ENCODE measurements at places on chromosomes 16 and 17.

GRCh38 chr17:19905502-19905901 is 37.8 kb upstream of the ULK2 start:
- no peak for DNase-seq

DNA sequence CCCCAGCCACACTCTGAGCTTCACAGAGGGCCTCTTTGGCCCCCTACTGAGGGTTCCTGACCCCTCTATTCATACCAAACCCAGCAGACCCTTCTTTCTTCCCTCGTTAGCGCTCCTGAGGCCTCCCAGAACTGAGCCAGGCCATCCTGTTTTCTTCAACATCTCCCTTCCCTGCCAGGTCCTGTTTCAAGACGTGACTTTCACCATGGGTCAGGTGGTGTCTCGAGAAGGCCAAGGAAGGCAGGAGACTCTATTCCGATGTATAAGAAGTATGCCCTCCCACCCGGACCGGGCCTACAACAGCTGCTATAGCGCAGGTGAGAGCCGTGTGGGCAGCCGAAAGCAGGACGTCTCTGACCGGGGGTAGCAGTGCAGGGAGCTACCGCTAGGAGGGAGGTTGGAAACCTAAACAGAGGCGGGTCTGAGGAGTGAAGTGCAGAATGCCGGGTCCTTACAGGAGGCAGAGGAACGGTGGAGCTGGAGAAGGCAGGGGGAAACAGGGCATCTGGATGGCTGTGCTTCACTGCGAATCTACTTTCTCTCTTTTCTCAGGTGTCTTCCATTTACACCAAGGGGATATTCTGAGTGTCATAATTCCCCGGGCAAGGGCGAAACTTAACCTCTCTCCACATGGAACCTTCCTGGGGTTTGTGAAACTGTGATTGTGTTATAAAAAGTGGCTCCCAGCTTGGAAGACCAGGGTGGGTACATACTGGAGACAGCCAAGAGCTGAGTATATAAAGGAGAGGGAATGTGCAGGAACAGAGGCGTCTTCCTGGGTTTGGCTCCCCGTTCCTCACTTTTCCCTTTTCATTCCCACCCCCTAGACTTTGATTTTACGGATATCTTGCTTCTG is 1.3 kb upstream of the SENP3 start:
- peak; percentile 44 for DNase-seq

- no peak for DNase-seq
Observed at GRCh38 chr16:84370723-84371552, 2.6 kb downstream of the ATP2C2 start.

- no peak for DNase-seq
Observed at GRCh38 chr16:65077181-65077580, 44.7 kb downstream of the CDH11 start.

- DNase-seq: no peak
Observed at GRCh38 chr16:52203096-52203495, 343.8 kb downstream of the TOX3 start.

- DNase-seq: no peak
Observed at GRCh38 chr17:66301367-66301863, 998 bp upstream of the PRKCA start.

DNA sequence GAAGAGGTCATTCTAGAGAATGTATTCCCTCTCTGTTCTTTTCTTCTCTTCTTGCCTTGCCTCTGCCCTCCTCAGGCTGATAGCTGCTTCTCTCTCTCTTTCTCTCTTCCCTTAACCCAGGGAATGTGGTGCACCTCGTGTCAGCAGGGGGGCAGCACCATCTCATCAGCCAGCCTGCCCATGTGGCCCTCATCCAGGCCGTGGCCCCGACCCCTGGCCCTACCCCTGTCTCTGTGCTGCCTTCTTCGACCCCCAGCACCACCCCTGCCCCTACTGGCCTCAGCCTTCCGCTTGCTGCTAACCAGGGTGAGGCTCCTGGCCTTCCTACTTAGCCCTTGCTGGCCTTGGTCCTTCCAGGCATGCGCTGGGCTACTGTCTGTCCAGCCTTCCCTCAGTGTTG is 23.5 kb downstream of the SRCAP start:
- DNase-seq: no peak

GRCh38 chr16:6125483-6126259 is 1028.1 kb upstream of the EEF2KMT start:
- DNase-seq: no peak

- no peak for DNase-seq
Observed at GRCh38 chr17:48002916-48003416, 32.1 kb downstream of the CDK5RAP3 start.

DNA sequence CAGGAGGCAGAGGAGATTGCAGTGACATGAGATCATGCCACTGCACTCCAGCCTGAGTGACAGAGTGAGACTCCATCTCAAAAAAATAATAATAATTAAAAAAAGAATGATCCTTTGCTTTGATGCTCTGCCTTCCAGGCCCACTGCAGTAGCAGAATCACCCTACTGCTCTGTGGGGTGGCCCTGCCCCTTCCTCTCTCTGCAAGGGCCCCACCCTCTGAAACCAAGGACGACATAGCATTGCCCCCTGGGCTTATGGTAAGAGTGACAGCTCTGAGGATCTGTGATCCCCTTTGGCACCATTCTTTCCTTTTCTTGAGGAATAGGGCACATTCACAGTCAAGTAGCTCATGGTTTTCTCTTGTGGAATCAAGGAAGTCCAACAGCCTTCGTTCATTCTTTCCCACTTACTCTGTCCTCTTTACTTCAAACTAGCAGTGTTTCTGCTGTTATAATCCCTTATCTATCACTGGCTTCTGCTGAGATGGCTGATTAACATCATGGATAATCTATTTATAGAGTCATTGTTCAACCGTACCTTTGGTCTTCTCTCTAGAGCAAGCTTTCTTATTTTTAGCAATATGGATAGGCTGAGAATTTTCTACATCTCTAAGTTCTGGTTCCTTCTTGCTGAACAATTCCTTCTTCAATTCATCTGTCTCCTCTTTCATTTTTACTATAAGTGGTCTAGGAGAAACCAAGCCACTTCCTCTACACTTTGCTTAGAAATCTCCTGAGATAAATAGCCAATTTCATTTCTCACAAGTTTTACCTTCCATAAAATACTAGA is 14.1 kb downstream of the RAD51C start:
- DNase-seq: no peak

DNA sequence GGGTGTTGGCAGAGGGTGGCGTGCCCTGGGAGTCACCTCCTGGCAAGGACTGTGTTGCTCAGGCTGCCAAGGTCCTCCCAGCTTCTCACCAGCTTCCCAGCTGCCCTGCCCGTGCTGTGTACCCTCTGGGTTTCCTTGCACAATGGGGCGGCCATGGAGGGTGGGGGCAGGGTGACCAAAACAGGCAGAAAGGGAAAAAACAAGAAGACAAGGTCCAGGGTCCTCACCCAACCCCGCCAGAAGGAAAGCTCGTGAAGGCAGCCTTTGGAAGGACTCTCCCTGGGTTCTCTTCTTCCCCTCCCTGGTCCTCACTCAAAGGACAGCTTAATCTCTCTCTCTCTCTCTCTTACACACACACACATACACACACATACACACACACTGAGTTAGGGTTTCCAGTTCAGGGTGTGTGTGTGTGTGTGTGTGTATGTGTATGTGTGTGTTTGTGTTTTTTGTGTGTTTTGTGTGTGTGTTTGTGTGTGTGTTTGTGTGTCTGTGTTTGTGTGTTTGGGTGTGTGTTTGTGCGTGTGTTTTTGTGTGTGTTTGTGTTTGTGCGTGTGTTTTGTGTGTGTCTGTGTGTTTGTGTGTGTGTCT is 2.0 kb downstream of the SLC13A5 start:
- no peak for DNase-seq

- no peak for DNase-seq
Observed at GRCh38 chr17:49952912-49953497, 16.0 kb upstream of the DLX4 start.

DNA sequence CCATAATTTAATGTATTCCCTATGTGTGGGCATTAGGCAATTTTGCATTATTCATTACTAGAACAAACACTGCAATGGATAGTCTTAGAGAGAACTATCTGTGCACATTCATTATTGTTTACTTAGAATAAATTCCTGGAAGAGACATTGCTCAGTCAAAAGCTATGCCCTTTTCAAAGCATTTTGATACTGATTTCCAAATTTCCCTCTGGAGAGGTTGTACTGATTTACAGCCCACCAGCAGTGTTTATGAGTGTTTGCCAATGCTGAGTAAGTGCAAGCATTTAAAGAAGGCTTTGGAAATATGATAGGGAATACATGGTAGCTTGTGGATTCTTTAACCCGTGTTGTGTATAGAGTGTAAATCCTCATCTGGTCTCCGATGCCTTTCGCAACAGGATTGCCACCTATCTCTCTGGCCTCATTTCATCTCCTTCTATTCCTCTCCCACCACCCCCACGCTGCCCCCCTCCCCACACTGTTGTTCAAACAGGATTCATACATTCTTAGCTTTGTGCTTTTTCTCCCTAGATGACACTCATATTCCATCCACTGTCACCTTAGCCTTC is 33.4 kb upstream of the MMD start:
- DNase-seq: peak; percentile 52

- no peak for DNase-seq
Observed at GRCh38 chr17:45326626-45327025, 9.8 kb upstream of the MAP3K14 start.

DNA sequence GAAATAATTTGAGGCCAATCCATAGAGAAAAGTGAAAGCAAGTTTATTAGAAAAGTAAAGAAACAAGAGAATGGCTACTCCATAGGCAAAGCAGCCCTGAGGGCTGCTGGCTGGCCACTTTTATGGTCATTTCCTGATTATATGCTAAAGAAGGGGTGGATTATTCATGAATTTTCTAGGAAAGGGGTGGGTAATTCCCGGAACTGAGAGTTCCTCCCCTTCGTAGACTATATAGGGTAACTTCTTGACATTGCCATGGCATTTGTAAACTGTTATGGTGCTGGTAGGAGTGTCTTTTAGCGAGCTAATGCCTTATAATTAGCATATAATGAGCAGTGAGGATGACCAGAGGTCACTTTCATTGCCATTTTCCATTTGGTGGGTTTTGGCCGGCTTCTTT is 4.4 kb downstream of the DHRS7B start:
- no peak for DNase-seq

DNA sequence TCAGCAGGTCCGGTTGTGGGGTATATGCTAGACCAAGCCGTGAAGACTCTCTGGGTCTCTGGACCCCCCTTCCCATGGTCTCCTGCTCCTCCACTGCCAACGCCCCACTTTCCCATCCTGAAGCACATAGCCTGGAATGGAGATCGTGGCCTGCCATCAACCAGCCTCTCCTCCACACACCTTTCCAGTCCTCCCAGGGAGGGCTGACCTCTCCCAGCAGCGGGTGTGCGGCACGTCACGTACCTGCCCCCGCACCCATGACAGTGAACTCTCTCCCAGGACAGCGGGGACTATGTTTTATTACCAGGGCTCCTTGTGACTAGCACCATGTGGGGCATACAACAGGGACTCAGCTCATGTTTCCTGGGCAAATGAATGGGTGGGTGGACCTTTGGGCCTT is 1.8 kb downstream of the PRM3 start:
- no peak for DNase-seq

GRCh38 chr16:17382949-17383863 is 87.6 kb downstream of the XYLT1 start:
- no peak for DNase-seq

DNA sequence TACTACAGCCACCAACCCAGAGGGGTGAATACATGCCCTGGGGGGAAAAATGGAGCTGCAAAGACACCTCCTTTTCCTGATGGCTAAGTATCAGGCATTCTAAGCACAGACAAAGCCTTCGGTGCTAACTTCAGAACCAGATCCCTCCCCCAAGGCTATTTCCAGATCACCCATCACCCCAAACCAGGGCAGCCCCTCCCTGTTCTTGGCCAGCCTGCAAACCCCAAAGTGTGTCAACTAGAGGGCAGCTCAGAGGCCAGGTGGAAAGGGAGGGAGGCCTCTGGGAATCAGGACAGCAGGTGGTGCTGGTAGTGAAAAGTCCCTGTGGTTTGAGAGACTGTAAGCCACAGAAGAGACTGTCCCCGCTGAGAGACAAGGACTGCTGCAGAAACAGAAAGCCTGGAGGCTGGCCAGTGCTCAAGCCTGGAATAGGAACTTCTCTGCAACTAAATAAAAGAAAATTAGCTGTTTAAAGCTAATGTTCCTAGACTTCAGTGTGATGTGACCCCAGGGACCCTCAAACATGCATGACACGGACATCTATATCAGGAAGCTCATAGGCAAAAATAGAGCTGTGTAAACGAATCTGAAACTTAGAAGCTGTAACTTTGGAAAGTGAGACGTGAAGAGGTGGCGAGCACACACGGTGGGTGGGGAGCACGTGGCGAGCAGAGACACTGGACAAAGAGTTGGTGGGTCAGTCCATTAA is 9.1 kb downstream of the TUBG1 start:
- peak; percentile 10 for DNase-seq

GRCh38 chr17:81411305-81411704 is 16.0 kb downstream of the BAHCC1 start:
- DNase-seq: no peak

DNA sequence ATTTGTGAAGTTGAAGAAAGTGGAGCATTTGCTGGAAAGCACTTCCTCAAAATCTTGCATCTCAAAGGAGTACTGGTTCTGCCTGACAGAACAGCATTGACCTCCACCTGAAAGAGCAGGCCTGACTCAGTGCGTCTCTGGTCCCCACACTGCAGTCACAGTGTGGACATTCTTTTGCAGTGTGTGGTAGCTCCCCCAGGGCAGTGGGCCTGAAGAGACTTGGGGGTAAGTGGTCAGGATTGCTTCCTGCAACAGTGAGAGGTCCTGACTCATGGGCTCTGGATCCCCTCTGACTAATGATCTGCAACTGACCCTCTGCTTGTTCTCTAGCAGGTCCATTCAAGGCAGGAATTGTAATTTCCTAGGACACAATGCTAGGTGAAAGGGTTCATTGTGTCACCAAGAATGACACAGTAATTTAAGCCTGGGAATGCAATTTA is 204.9 kb upstream of the KCNJ16 start:
- DNase-seq: peak; percentile 68

DNA sequence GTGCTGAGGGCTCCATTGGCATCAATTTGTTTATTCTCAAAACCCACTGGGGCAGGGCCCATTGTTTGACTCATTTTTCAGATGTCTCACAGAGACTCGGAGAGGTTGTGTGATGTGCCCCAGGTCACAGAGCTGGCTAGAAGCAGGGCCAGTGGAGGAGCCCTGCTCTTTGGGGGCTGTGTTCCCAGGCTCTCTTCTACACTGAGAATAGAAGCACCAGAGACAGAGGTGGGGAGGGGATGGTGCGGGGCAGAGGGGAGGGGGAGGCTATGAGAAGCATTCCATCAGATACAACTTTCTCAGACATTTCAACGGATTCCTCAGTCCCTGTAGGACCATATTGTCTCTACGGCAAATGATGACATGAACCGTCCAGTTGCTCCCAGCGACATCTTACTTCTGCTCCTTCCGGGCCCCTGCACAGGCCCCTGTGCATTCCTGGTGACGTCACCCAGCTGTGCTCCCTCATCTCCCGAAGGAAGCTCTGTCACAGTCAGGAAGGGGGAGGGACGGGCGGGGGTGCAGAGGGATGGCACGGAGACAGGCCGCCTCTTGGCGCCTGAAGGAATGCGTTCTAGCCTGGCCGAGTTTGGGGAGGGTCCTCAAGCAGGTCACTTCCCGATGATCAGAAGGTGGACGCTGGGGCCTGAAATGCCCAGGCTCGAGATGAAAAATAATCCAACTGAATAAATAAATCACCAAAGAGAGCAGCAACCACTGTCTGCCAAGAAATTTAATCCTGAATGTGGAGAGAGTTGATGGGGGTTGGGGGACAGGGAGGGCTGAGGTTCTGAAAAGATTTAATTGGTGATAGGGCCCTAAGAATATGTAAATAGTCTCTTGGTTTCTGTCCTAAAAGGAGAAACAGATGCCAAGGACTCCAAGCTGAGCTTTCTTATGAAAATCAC is 114.1 kb downstream of the NOG start:
- DNase-seq: no peak

- DNase-seq: no peak
Observed at GRCh38 chr16:72854267-72854959, 193.5 kb downstream of the ZFHX3 start.

GRCh38 chr16:88734361-88734728 is 28.0 kb downstream of the CTU2 start:
- DNase-seq: no peak

Measured in AG08395 (cell line).